ENCODE measurements at places on chromosomes 6 and 20. TPM values are rescaled to one million over a fixed set of nuclear protein-coding genes. Genes with fewer than 3 reads are reported as not detected.

The RGS17 gene
- 6.6 TPM for total RNA-seq

- DNase-seq = no peak
Observed at GRCh38 chr20:59434960-59435359, 134.5 kb downstream of the EDN3 start.

GRCh38 chr6:11427091-11427722, 110.3 kb upstream of the TMEM170B start:
- no peak for DNase-seq

DNA sequence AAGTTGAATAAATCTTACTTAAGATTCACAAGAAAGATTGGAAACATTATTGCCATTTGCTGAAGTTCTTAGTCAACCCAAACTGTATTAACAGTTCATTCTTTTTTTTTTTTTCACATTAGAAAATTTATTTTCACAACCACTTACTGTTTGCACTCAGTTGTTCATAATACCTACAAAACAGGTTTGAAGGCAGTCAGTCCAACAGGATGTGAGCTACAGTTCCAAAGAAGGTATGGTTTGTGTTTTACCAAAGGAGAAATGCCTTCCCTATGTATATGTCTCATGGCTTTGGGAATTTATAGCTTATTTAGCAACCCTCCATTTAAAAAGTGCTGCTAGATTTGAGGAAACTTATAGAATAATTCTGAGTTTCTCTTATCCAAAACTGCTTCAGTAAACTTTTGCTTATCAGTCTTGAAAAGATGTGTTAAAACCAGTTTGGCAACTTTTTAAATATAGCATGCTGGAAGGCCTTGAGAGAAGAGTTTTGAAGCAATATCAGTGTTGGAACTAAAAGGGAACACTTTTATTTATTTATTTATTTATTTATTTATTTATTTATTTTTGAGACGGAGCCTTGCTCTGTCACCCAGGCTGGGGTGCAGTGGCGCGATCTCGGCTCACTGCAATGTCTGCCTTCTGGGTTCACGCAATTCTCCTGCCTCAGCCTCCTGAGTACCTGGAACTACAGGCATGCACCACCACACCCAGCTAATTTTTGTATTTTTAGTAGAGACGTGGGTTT, 46.8 kb upstream of the RREB1 start:
- peak; percentile 40 for DNase-seq

DNA sequence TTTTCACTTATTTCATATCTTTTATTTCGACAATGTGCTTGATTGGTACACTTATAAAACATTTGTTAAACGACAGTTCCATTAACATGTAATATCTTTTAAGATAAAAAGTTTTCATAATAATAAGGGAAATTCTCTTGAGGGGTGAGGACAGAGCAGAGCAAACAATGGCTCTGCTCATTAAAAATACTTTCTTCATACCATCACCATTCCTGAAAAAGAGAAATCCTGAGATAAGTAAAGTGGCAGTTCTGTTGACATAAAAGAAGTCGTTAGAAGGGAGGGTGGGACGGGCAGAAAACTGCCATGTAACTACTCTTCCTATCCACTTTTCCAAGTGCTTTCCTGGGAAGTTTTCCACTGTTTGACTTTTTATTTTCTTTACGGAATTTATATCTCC, 193.6 kb upstream of the CEP162 start:
- no peak for DNase-seq

DNA sequence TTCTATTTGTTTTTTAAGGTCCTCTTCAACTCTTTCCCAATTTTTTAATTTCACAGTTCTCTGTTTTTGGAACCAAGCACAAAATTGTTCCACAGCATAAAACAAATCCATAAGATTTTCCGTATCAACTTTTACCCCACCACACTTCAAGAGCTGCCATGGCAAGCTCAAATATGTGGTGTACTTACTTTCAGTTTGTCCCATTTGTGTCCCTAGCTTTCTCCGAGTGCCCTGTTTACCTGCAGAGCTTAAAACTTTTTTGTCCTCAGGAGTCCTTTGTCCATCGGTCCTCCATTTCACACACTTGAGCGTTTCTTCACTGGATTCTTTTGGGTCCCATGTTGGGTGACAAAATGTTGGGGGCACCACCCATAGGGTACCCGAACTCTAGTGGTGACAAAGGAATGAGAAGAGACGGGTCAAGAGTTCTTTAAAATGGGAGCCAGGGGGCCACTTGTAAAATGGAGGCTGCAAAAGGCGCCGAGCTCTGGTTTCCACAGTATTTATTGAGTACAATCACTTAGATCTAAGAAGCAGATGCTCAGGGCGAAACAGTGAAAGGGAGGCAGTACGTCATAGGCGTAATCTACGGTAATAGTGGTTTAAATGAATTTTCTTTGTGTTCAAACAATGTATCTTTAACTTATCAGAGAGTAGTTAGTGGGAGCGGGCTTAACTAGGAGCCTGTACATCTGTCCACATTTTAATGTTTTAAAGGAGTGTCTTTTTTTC, 39.8 kb upstream of the SERINC1 start:
- DNase-seq = no peak

Measured in urinary bladder (tissue), 4 donors.